H1 (cell line): ENCODE measurements at places on chromosomes 3 and 15. TPM values are rescaled to one million over a fixed set of nuclear protein-coding genes. Genes with fewer than 3 reads are reported as not detected.

DNA sequence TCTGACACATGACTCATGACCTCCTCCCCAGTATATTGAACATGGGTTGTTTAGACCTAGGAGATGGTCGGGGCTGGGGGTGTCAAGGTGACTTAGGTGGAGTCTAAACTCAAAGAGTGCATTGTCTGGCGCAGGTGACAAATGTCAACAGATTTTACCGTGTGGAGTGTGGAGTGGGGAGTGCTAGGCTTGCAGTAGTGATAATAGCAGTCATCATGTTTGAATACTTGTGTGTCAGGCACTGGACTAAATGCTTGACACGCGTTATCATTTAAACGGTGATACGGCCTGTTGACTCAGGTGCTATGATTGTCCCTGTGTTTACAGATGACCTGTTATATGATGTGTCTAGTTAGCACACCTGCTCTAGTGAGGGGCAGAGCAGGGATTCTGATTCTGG, 30.8 kb downstream of the MUC20 start:
- DNase-seq, result no peak

- DNase-seq, result no peak
These were observed 90.1 kb upstream of the BHLHE40 start for GRCh38 chr3:4888913-4889846.

DNA sequence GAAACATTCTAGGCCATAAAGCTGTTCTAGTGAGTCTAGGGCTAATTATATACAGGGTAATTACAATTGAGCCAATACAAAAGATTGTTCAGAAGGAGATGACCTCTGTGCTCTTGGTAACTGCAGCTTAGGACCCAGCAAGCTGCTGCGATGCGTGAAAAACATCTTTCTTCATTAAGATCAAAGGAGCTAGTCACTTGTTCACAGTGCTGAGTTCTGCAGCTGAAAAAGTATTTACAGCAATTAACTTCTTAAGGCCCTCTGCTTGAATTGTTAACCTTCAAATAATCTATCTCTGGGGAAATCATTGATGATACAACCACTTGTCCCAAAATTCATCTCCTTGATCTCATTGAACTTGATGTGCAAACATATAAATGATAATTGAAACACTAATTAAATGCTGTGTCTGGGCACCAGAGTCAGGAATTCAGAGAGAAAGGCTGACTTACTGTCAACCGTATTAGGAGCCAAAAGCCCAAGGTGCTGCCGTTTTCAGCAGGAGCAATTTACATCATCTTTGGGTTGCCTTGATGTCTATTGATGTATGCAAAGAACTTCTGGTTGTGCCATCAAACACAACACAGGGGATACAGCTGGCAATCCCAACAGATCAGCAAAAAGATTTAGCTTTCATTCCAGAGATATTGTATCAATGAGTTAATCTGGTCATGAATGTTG, 213.0 kb downstream of the NECTIN3 start:
- no peak for DNase-seq

- no peak for DNase-seq
These were observed 36.6 kb downstream of the AMOTL2 start for GRCh38 chr3:134337511-134338200.

DNA sequence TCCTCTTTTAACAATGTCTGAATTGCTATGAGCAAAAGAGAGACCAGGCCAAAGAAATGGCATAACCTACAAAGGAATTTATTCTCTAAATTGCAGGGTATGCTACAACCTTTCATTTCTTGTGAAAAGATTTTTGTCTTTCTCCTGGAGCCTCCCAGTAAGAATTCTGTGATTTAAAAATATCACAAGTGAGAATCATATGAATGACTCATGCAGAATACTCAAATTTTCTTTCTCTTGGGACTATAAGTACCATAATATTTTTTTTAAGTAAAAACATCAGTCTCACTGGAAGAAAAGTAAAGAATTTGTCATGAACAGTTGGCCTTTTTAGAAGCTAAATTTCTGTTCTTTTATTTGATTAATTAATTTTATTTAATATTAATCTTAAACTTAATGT, 26.3 kb downstream of the SYNPR start:
- DNase-seq, result no peak

GRCh38 chr15:53218666-53219580, 428.8 kb upstream of the ONECUT1 start:
- DNase-seq, result no peak

DNA sequence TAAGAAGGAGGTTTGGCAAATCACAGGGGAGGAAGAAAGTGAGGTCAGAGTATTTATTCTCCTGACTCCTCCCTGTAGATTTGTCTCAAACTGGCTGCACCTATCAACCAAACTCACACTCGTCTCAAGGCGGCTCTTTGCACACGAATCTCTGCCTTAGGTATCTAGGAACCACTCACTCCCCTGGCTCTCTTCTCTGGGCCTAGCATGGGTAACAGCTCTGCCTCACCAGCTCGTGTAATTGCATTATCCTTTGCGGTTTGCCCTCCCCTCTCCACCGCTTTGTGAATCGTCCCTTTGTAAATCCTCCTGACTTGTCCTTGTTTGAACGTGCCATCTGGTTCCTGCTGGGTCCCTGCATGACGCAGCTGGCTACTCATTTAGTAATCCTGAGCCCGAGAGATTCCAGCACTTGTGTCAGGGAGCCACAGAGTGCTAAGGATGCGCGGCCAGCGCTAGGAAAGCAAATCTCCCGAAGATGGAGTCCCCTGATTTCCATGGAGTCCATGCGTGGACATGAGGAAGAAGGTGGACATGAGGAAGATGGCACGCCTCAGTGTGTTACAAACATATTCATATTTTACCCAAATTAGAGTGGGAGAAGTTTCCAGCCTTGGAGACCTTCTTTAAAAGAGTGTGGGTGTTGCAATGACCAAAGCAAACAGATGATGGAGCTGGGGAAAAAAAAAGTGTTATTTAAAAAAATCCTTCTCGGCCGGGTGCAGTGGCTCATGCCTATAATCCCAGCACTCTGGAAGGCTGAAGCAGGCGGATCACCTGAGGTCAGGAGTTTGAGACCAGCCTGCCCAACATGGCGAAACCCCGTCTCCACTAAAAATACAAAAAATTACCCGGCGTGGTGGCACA, 26.7 kb downstream of the NRROS start:
- DNase-seq, result peak; percentile 74

DNA sequence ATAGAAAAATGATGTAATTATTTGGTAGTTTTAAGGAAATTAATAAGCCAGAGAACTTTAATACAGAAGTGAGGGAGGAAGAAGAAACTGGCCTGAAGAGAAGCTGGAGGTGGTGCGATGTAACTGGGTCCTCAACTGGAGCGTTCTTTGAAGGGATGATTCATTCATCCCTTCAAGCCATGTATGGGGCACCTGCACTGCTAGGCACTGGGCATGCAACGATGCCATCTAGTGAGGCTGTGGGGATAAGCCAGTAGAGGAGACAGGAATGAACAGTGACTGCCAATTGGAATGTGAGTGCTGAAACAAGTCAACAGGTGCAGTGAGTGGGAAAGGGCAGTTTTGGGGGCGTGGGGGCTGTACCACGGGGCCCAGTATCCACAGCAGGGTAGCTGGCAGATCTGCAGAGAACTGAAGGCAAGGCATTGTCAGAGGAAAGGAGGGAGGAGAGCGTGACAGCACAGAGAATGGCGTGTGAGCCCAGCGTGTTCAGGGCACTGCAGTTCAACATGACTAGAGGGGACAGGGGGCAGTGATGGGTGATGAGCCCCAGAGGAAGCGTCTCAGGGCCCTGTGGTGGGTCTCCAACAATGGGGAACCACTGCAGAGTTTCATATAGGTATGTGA, 3.8 kb upstream of the KIF23 start:
- DNase-seq, result no peak

- DNase-seq, result no peak
These were observed 39.6 kb downstream of the ACAP2 start for GRCh38 chr3:195403244-195403643.

DNA sequence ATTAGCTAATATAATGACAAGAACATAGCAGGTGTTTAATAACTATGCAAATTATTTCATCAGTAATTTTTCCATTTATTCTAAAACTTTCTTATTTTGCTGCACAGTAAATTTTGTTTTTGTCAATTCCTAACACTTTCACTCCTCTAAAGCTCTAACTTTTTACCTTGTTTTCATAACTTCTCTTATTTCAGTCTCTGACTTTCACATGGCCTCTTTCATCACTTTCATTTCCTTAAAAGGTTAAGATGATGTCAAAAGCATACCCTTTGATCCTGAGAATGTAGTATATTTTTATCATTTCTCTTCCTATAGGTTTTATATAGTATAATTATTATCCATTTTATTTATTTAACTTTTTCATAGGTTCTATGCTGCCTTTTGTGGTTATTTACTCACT, 1325.8 kb upstream of the ALCAM start:
- DNase-seq, result no peak

DNA sequence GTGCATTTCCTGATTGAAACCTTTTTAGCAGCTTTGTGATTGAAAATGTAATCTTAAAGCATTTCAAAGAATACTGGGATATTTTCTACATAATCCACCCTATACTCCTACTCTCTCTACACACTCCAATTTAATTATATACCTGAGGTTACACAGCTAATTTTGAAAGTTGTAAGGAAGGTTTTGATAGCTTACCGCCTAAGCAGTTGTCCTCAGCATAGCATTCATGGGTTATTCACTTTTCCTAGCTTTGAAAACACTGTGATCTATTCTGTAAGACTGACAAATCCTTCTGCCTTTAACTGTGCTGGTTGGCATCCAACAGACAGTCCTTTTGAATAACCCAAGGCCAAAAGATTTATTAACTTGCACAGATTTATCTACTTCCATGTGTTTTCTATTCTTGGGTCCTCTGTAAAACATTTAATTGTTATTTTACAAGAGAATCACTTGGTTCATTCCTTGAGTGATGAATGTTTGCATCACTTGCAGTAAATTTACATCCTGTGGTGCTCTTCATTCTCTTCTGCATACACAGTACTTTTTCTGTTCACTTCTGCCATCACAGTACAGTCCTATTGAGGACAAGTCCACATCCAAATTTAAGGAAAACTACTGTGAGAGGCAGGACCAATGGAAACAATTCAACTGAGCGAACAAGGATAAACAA, 44.8 kb downstream of the SERPINI1 start:
- no peak for DNase-seq

DNA sequence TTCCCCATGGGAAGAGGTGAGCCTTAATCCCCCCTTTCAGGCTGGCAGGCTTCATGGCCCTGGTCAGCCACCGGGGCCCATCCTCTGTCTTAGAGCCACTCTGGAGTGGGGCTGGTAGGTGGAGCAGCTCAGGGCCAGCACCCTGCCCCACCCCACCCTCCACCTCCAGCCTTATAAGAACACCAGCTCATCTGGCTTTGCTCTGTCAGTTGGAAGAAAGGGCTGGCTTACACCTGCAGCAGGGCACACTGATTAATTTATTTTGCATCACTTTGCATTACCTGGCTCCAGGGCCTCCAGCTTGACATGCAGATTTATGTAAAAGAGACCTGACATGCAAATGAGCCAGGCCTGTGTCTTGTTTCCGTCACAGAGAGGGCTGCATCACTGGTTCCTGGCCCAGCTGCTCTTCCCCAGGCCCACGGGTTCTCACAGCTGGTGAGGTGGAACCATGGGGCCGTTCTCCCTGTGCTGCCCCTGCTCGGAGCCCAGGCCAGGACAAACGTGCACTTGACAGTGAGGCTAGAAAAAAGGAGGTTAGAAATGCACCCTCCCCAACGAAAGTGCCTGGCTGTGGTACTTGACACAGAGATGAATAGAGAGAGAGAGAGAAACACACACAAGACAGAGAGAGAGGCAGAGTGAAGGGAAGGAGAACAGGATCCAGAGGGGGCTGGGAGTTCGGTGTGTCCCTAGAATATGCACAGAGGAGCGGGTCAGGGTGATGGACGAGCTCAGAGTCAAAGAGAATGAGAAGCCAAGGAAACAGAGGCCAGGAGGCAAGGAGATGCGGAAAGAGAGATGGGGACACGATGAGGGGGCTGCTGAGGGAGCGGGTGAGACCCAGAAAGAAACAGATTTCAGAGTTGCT, 44.5 kb upstream of the MAGEF1 start:
- peak; percentile 43 for DNase-seq

DNA sequence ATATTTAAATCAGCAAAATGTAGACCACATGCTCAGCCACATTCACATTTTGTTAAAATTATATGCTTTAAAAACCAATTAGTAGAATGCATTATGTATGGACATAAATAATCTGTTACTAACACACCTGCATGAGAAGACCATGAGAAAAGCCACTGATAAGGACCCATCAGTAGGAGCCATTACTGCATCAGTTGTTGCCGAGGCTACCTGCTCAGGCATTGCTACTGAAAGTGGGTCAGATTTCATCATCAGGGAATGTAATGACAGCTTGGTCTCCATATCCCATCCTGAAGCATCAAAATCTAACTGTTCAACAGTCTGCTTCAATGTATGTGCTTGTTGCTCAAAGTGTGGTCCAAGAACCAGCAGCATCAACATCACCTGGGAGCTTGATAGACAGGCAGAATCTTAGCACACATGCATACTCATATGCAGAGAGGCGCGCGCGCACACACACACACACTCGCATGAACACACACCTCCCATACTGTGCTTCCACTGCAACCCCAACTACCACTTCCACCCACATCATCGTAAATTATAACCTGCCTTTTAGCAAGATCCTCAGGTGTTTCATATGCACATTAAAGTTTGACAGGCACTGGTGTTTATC, 72.4 kb upstream of the FOXB1 start:
- DNase-seq, result no peak

GRCh38 chr15:82135638-82136037, 89.8 kb upstream of the MEX3B start:
- no peak for DNase-seq

- no peak for DNase-seq
These were observed 20.7 kb downstream of the TATDN2 start for GRCh38 chr3:10268930-10269329.

GRCh38 chr3:10707400-10708215, 108.4 kb upstream of the SLC6A11 start:
- DNase-seq, result peak; percentile 62

GRCh38 chr3:25483456-25483855, 55.4 kb downstream of the RARB start:
- no peak for DNase-seq

GRCh38 chr15:31803388-31803884, 226.9 kb upstream of the CHRNA7 start:
- no peak for DNase-seq

GRCh38 chr3:153285982-153286381, 124.0 kb downstream of the RAP2B start:
- DNase-seq, result no peak

- no peak for DNase-seq
These were observed 77.1 kb upstream of the PRR23E start for GRCh38 chr3:127115691-127116351.

Gene MASP1
- 2.7 and 3.2 TPM in 2 replicates for total RNA-seq

Gene RARB
- 0.22 and 0.44 TPM in 2 replicates for total RNA-seq

Gene KBTBD8
- total RNA-seq, result 23.9 and 26.0 TPM in 2 replicates

Gene P3H2
- 40.5 and 48.6 TPM in 2 replicates for total RNA-seq

Gene ZNF620
- total RNA-seq, result 20.2 and 21.4 TPM in 2 replicates

Gene C2CD4A
- not detected in 2 replicates for total RNA-seq

Gene CYFIP1
- 81.7 and 82.2 TPM in 2 replicates for total RNA-seq

Gene NUP210
- total RNA-seq, result 53.4 and 53.7 TPM in 2 replicates

Gene EPHA6
- 2.8 and 3.2 TPM in 2 replicates for total RNA-seq

Gene NPRL2
- 25.0 and 28.4 TPM in 2 replicates for total RNA-seq

Gene SI
- total RNA-seq, result not detected in 2 replicates

Gene GRK7
- not detected in 2 replicates for total RNA-seq

Gene CCR9
- not detected in 2 replicates for total RNA-seq
